ENCODE measurements at places on chromosomes 2 and 18.

- no peak for DNase-seq
These were observed 186.4 kb upstream of the LHCGR start for GRCh38 chr2:48941908-48942307.

GRCh38 chr18:7370375-7370774 lies 139.5 kb downstream of the LRRC30 start:
- no peak for DNase-seq

DNA sequence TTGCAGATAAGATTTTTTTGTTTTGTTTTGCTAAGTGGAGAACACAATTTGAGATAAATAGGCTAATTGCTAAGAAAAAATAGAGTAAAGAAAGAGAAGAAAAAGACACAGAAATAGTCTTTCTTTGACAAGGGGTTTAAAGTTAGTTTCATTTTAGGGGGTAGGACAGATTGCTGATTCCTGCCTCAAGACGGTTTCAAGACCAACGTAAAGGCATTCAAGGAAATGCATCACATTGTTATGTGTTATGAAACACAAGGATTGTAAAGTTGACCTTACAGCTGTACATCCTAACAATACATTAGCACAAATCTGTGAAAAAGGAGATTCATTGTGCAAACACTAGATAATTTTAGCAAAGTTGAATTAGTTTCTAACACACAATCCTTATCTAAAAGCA lies 22.7 kb upstream of the ETAA1 start:
- no peak for DNase-seq

- DNase-seq = no peak
These were observed 58.1 kb upstream of the RALBP1 start for GRCh38 chr18:9417073-9417851.

DNA sequence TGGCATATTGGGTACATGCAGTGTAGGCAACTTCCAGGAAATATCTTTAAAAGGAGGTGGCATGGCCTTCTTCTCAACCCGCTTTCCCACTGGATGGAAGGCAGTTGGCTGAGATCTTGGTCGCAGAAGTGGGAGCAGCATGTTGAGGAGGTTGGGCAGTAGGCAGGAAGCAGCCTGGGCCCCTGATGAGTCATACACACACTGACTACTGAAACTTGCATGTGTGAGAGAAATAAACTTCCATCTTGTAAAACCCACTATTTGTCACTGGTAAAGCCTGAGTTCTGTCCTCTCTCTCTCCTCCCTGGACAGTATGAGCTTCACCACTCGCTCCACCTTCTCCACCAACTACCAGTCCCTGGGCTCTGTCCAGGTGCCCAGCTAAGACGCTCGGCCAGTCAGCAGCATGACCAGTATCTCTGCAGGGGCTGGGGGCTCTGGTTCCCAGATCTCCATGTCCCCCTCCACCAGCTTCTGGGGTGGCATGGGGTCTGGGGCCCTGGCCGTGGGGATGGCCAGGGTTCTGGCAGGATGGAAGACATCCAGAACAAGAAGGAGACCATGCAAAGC lies 233.8 kb upstream of the SPRED2 start:
- no peak for DNase-seq

DNA sequence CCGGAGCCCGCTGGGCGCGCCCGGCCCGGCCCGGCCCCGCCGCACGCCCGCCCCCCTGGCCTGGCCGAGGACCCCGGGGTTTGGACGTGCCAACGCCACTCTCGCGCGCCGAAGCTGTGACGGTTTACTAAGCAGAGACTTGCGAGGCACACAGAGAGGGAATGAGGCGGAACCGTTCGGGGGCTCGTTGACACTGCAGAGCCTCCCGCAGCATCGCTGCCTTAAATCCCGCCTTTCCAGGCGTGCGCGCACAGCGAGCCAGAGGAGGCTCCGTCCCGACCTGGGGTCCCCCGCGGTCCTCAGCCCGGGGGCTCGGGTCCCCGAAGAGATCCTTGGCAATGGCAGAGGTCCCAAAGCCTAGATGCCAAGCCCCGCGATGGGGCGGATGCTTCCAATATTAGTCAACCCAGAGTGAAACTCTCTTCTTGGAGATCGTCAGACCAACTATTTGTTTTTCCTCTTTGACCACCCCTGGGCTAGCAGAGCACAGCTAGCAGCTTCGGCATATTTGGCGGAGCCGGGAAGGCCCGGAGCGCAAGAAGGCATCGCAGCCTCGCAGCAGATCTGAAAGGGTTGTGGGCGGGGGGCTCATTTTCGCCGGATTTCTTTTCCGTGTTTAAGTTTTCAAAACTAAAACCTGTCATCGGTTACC lies at the start of gene ZNF385B:
ZNF385B (minus strand) TSS at position 197 of the 652 bp plus-strand sequence.
- DNase-seq = no peak

DNA sequence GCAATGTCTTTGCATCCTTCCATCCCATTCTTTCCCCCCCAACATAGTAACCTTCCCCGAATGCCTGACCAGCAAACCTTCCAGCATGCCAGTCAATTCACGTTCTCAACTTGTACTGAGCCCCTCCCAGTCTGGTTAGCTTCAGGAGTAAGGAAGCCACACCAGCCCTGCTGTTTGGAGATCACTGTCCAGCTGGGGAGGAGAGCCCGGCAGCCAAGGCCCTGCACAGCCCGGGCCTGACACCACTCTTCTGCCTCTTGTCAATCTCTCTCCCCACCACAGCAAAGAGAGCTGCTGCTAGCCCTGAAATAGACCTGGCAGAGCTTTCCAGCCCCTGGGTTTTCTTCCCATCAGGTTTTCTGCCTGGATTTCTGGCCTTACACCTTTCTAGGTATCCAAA lies 185.8 kb upstream of the ID2 start:
- no peak for DNase-seq

Measured in stimulated activated naive B cell treated with anti-CD40 and anti-IgM and Interleukin-4, amounts not matched to agents 10 μg/mL and 1 μg/mL and 100 μg/mL, for 72 hours (primary cell).